ENCODE measurements at places on chromosomes 5 and 9.

DNA sequence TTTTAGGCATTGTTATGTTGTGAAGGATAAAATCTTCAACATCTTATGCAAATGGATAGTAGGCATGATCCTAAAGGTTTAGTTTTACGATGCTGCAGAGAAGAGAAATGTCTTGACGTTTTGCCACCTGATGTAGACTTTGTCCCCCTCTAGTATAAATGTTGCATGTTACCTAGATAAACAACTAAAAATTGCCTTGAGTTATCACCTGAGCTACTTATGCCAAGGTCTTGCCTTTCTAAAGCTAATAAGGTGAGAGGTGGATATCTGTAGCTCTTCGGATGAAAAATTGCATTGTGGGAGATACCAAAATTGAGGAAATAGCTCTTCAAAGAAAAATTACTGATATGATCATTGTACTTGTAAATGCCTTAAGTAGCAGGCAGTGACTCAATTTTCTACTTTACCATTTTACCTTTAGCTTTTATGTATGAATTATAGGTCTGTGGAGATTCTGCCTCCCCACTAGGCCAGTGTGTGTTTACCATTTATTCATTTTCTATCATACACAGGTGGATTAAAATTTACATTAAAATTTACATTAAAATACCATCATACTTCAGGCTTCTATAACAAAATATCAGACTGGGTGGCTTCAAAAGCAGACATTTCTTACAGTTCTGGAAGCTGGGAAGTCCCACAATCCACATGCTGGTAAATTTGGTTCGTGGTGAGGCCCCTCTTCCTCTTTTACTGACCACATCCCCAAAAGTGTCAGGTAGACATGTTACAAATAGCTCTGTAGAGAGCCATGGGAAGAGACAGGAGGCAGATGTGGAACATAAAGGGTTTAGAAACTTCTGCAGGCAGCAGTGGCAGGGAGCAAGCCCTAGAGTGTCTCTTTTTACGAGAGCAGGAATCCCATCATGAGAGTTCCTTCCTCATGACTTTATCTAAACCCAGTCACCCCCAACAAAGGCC, 100.7 kb upstream of the ERBIN start:
- DNase-seq = no peak

DNA sequence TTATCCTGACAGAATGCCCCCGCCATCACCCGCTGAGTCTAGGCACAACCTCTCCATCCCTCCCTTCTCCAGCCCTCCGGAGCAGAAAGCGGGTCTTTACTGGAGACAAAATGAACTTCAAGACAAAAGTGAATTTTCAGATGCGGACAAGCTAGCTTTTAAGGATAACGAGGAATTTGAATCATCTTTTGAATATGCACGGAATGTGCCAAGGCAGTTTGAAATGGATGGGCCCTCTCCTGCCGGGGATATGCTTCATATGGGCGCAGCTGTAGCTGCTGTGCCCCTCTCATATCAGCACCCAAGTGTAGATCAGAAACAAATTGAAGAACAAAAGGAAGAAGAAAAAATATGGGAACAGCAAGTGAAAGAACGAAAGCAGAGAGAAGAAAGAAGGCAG, 37.5 kb downstream of the CPLANE1 start:
- DNase-seq = peak; percentile 16

DNA sequence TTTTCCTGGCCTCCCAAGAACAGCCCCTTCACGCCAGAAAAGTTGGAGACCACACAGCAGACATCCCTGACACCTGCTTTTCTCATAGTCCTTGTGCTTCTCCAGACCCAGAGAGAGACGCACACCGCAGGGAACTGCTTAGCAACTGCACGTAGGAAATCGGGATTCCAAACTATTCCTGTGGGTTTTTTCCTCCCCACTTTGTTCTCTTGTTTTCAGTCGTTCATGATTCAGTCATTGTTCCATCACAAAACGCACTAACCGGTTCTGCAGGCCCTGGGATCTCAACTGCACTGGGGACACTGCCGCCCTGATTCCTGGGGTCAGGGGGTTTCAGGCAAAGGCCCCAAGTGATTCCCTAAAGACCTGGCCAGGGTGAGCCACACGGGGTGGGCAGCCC, 588.0 kb upstream of the KLF4 start:
- DNase-seq = no peak

GRCh38 chr5:144549580-144549979, 378.9 kb downstream of the KCTD16 start:
- peak; percentile 19 for DNase-seq

- DNase-seq = peak; percentile 99
Measured at GRCh38 chr5:126354012-126354857, 69.0 kb upstream of the GRAMD2B start.

DNA sequence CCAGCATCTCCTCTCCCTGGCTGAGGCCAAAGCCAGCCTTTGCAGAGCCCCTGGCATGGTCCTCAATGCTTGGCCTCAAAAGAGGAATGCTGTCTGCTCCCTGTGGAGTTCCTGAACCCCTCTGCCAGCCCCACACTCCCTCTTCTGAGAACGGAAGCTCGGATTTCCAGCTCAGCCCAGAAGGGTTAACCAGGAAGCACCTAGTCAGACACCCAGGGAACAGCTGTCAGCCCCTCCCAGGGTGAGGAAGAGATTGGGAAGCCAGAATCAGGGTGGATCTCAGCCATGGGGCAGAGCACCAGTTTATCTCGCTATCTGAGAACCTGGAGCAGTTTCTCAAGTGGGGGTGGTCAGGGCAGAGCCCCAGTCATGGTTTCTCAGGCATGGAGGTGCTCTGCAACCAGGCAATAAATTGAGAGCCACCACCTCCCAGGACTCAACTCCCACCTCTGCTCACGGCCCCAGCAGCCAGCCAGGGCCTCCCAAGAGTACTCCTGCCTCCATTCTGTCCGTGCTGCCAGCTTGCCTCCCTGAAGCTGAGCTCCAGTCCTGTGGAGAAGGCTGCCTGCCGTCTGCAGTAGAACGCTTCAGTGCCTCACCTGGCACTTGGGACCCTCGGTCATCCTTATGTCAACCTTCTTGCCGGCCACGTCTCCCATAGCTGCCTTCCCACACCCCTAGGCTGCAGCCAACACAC, 7.6 kb downstream of the FOXE1 start:
- DNase-seq = no peak

- DNase-seq = no peak
Measured at GRCh38 chr9:35708146-35708545, 18.4 kb upstream of the TPM2 start.

GRCh38 chr5:67999391-67999790, 216.2 kb upstream of the PIK3R1 start:
- DNase-seq = no peak

GRCh38 chr5:40240671-40241070, 439.0 kb upstream of the PTGER4 start:
- DNase-seq = no peak

GRCh38 chr5:144467792-144468191, 297.1 kb downstream of the KCTD16 start:
- peak; percentile 53 for DNase-seq

GRCh38 chr9:111904026-111904425, 7.4 kb downstream of the UGCG start:
- no peak for DNase-seq

- DNase-seq = no peak
Measured at GRCh38 chr5:107483231-107484024, 187.3 kb downstream of the EFNA5 start.

GRCh38 chr5:136722086-136722485, 356.7 kb upstream of the TRPC7 start:
- DNase-seq = no peak

- no peak for DNase-seq
Measured at GRCh38 chr9:23677446-23677845, 148.6 kb downstream of the ELAVL2 start.

- peak; percentile 64 for DNase-seq
Measured at GRCh38 chr5:116068028-116068632, 16.7 kb upstream of the COMMD10 start.

GRCh38 chr5:164422400-164422799, 917.0 kb downstream of the MAT2B start:
- peak; percentile 36 for DNase-seq

GRCh38 chr9:86909388-86909787, 37.9 kb downstream of the GAS1 start:
- peak; percentile 67 for DNase-seq

- peak; percentile 3 for DNase-seq
Measured at GRCh38 chr5:145056800-145057199, 778.3 kb downstream of the PRELID2 start.

DNA sequence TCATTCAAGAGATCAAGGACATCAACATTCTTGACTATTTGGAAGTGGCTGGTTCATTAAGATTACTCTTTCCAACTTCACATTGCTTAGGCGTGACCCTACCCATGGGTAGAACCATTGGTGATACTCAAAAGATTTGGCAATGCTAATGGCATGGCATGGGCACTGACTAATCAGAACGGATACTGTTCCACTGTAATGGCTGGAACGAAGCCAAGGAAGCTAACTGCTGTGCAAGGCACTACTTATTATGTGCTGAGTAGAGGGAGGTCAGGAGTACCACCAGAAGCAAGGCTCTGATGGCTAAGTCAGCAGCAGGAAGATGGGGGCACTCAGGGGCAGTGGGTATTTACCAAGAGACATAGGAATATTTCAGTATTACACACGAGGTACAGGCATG, 31.9 kb downstream of the GNA14 start:
- DNase-seq = no peak

DNA sequence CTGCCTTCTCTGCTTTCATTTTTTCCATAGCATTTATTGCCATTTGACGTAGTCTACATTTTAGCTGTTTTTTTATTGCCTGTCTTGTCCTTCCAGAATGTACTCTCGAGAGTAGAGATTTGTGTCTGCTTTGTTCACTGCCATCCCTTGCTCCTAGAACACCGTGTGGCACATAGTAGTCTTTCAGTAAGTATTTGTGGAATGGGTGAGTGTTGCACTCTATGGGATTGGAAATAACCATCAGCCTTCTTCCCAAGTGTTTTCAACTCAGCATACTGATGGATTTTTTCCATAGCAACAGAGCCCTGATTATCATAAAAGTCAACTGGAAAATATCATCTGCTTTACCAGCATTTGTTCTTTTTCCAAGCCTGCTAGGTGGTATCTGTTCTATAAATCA, 462.6 kb downstream of the ENC1 start:
- DNase-seq = no peak

DNA sequence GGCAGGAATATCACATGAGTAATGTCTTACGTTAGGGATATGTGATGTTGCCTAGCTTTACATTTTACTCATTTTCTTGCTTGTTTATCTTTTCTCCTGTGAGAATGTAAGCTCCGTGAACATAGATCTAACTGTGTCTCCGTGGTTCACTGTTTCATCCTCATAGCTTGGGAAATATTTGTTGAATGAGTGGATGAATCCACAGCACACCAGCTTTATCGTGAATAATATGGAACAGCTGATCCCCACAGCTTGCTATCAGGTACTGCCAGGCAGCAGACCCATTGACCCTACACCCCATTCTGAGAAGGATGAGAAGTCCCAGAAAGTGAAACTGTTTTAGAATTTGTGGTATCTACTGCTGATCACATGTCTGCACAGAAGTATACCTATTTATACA, 106.8 kb upstream of the FBN2 start:
- peak; percentile 88 for DNase-seq

GRCh38 chr9:122402874-122403273, 32.0 kb downstream of the PTGS1 start:
- peak; percentile 41 for DNase-seq

- DNase-seq = no peak
Measured at GRCh38 chr9:4504250-4504649, 14.0 kb downstream of the SLC1A1 start.

- no peak for DNase-seq
Measured at GRCh38 chr5:131258733-131259132, 5.1 kb upstream of the CDC42SE2 start.

GRCh38 chr5:132057498-132058255, 2.8 kb upstream of the IL3 start:
- no peak for DNase-seq

DNA sequence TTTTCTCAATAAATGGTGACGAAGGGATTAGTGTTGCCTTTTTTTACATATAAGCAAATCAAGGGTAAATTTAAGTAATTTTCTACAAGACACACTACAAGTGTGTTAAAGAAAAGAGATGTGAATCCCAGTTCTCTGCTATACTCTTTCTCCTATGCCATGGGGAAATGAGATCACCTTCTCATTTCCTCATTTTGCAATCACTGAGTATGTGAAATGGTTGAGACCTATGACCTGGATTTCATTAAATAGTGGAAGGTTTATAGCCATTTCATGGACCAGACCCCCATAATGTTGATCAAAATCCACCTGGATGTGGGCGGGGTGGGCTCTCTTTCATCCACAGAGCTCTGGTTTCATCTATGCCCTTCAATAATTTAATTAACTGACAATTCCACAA, 66.9 kb upstream of the SLIT3 start:
- DNase-seq = no peak

GRCh38 chr9:92642041-92642451, 27.9 kb downstream of the IPPK start:
- no peak for DNase-seq

DNA sequence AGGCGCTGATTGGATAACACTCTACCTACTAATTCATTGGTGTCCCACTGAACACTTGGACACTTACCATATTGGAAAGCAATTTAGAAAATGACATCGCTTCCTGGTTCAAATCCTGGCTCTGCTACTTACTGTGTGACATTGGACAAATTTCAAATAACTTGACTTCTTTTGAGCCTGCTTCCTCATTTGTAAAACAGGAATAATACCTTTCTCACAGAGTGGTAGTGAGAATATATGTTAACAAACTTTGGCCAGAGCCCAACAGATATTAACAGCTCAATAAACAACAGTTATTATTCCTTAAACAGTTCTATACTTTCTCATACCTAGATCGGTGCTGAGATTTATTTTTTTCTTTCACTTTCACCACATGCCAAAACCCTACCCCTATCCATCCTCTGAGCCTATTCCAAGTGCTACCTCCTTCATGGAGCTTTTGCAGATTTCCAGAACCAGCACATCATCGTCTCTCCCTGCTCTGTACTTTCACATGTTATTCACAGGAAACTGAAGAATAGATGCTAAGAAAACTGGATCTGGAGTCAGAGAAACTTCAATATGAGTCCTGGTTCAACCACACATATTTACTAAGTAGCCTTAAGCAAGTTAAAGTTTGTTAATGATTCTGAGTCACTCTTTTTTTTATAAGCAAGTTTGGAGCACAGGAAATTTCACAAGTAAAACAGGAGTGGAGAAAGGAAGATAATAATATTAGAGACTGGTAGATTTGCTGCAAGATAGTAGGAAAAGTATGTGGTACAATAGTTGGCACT, 92.3 kb downstream of the STRBP start:
- DNase-seq = no peak

GRCh38 chr9:76452839-76453238, 6.1 kb upstream of the GCNT1 start:
- no peak for DNase-seq

- DNase-seq = no peak
Measured at GRCh38 chr9:99971410-99971809, 65.0 kb downstream of the STX17 start.
